ENCODE measurements at places on chromosomes 4 and X. TPM values are rescaled to one million over a fixed set of nuclear protein-coding genes. Genes with fewer than 3 reads are reported as not detected.

BEND2 gene
- not detected for total RNA-seq

GRCh38 chrX:24646006-24646405 is 1.1 kb downstream of the PCYT1B start:
- DNase-seq, result no peak

GRCh38 chrX:13334491-13334890 is 14.6 kb upstream of the ATXN3L start:
- DNase-seq, result no peak

GRCh38 chr4:45692131-45692735 is 431.6 kb downstream of the GABRG1 start:
- no peak for DNase-seq

- no peak for DNase-seq
Observed at GRCh38 chr4:114393295-114394038, 205.1 kb upstream of the UGT8 start.

- DNase-seq, result no peak
Observed at GRCh38 chr4:125357675-125358074, 42.9 kb downstream of the FAT4 start.

GRCh38 chrX:31500921-31501320 is 429.1 kb upstream of the FTHL17 start:
- DNase-seq, result no peak
